ENCODE measurements at places on chromosomes 2 and 18.

DNA sequence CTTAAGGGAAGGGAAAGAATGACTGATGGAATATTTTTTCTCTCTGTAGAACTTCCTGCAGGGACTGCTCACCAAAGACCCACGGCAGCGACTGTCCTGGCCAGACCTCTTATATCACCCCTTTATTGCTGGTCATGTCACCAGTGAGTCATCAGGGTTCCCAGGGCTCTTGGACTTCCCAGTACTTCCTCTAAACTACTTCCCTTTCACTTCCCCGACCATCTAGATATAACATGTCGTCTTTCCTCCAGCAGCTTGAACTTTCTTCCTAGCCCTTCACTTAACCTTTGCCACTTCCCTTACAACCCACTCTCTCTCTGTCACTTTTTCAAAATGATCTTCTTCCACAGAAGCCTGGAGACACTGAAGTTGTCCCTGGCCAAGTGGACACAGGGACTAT lies 7.2 kb downstream of the STK36 start:
- H3K36me3 ChIP-seq = no peaks in the 10 kb centered on the region
- H3K4me3 ChIP-seq = no peak overlapping the region
- no peaks in the 10 kb centered on the region for H3K4me1 ChIP-seq

GRCh38 chr2:27219091-27219490 lies 1.9 kb downstream of the CAD start:
- DNase-seq = no peak
- no peaks in the 10 kb centered on the region for H3K4me1 ChIP-seq
- no peaks in the 10 kb centered on the region for H3K36me3 ChIP-seq
- H3K27ac ChIP-seq = no peak overlapping the region
- H3K27me3 ChIP-seq = no peaks in the 10 kb centered on the region

- H3K4me1 ChIP-seq = no peaks in the 10 kb centered on the region
- no peak for DNase-seq
- H3K36me3 ChIP-seq = no peaks in the 10 kb centered on the region
These were observed 538.3 kb downstream of the CNTNAP5 start for GRCh38 chr2:124563426-124563825.

DNA sequence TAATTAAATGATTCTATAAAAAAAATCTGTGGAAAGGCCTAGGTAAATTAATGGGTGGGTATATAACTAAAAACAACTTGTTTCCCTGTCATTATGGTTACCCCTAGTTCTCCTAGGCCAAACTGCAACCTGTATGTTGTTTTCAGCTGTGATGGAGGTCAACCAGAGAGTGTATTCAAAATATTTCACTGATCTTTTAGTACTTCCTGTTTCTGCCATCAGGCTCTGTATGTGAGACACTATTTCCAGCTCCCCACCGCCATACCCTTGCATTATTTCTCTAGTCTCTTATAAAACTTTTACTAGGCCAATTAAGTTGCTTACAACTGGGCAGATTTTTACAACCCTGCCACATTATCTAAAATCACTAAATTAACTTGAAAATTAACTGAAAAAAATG lies 21.0 kb upstream of the CDKL4 start:
- H3K4me3 ChIP-seq = no peak overlapping the region
- H3K4me1 ChIP-seq = no peaks in the 10 kb centered on the region
- DNase-seq = no peak
- H3K27ac ChIP-seq = no peak overlapping the region

- H3K27me3 ChIP-seq = no peaks in the 10 kb centered on the region
- H3K4me1 ChIP-seq = no peaks in the 10 kb centered on the region
- no peak overlapping the region for H3K4me3 ChIP-seq
- no peak for DNase-seq
These were observed 36.5 kb upstream of the HNRNPA3 start for GRCh38 chr2:177175917-177176668.

- H3K27ac ChIP-seq = peak overlapping the region; percentile 90
- no peaks in the 10 kb centered on the region for H3K36me3 ChIP-seq
- no peaks in the 10 kb centered on the region for H3K4me1 ChIP-seq
- H3K4me3 ChIP-seq = no peak overlapping the region
- no peaks in the 10 kb centered on the region for H3K27me3 ChIP-seq
These were observed 98.2 kb downstream of the GAREM1 start for GRCh38 chr18:32372381-32373061.

DNA sequence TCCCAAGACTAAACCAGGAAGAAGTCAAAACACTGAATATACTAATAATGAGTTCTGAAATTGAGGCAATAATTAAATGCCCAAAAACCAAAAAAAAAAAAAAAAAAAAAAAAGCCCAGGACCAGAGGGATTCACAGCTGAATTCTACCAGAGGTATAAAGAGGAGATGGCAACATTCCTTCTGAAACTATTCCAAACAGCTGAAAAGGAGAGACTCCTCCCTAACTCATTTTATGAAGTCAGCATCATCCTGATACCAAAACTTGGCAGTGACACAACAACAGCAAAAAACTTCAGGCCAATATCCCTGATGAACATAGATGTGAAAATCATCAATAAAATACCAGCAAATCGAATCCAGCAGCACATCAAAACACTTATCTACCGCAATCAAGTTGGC lies 108.5 kb upstream of the COL3A1 start:
- H3K27ac ChIP-seq = no peak overlapping the region
- DNase-seq = no peak
- H3K27me3 ChIP-seq = no peaks in the 10 kb centered on the region
- H3K4me1 ChIP-seq = no peaks in the 10 kb centered on the region

DNA sequence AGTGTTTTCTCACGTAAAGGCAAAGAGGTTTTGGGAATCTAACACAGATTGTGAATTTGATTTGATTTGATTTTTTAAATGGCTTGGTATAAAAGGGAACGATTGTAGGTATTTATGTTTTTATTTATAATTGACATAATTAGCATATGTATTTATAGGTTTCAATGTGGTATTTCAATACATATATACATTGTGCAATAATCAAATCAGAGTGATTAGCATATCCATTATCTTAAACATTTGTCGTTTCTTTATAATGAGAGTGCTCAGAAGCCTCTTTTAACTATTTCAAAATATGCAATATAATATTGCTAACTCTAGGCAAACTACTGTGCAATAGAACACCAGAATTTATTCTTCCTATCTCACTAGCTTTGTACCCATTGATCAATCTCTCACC lies 35.1 kb upstream of the CDH2 start:
- H3K27me3 ChIP-seq = no peaks in the 10 kb centered on the region
- H3K27ac ChIP-seq = no peak overlapping the region

DNA sequence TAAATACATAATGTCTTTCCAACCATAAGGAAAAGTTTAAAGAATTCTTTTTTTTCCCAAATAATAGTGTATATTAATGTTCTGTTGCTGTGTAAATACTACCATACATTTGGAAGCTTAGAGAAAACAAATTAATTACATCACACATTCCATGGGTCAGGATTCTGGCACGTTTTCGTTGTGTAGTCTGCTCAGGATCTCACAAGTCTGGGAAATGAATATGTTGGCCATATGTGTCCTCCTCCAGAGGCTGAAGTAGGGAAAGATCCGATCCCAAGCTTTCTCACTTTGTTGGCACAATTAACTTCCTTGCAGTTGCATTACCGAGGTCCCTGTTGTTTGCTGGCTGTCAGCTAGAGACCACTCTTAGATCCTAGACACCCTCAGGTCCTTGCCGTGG lies 83.9 kb downstream of the RPRM start:
- no peak overlapping the region for H3K4me3 ChIP-seq
- H3K27ac ChIP-seq = no peak overlapping the region
- H3K27me3 ChIP-seq = no peaks in the 10 kb centered on the region
- DNase-seq = no peak
- H3K36me3 ChIP-seq = no peaks in the 10 kb centered on the region
- no peaks in the 10 kb centered on the region for H3K4me1 ChIP-seq

DNA sequence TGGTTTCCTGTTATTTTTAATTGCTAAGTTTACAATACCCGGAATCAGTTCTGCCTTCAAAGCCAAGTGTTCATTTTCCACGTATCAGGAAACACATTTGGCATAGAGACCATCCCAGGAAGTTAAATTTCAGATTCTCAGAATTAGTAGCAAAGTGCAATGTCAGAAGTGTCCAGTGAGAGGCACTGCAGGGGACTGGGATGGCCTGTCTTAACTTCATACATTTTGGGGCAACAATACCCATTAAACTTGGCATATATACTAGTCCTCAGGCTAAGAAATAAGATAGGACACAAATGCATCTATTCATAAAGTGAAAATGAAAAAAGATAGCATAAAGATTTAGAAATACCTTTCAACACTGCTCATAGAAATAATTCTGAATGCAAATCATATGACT lies 1.5 kb upstream of the IL1RL2 start:
- no peak overlapping the region for H3K4me3 ChIP-seq
- H3K27ac ChIP-seq = no peak overlapping the region
- no peaks in the 10 kb centered on the region for H3K36me3 ChIP-seq

DNA sequence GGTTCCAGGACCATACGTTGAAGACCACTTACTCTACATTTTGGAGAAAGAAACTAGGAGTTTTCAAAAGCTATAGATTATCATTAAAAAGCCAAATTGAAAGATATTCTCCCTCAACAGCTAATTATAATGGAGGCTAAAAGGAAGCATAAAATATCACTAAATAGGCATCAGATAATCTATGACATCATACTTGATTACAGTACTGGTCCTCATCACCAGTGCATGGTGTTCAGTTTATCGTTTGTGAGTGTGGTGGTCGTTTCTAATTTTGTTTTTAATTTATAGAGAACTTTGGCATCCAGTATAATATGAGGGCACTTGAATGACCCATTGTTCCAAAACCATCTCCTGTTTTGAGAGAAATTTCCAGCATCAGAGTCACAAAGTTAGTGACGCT lies 80.9 kb downstream of the HNRNPLL start:
- H3K4me3 ChIP-seq = no peak overlapping the region
- no peaks in the 10 kb centered on the region for H3K4me1 ChIP-seq
- no peaks in the 10 kb centered on the region for H3K36me3 ChIP-seq
- DNase-seq = no peak

DNA sequence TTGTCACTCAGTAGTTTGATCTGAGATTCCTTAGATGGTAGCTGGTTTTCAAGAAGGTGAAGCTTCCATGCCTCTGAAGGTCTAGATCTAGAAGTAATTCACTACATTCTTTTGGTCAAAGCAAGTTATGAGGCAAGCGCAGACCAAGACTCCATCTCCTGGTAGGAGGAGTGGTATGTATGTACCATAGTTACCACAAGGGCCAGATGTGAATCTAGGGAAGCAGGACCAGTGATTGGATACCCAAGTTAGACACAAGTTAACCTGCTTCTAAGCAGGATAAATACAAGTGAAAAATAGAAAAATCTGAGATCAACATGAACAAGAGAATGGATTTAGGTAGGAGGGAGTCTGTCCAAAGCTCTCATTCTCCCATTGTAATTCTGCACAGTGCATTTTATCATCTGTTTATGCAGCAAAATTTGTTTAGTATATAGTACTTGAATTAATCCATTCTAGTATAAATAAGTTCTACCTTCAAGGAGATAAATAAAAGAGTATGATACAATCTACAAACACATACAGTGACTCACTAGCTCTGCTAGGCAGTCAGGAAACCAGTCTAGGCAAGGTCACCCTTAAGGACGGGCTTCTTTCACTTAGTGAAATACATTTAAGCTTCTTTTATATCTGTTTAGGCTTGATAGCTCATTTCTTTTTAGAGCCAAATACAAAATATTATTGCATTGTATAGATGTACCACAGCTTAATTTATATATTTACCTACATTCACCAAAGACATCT lies 14.2 kb upstream of the DOCK10 start:
- DNase-seq = no peak
- H3K27me3 ChIP-seq = no peaks in the 10 kb centered on the region
- H3K4me3 ChIP-seq = no peak overlapping the region
- H3K4me1 ChIP-seq = no peaks in the 10 kb centered on the region
- H3K27ac ChIP-seq = no peak overlapping the region

DNA sequence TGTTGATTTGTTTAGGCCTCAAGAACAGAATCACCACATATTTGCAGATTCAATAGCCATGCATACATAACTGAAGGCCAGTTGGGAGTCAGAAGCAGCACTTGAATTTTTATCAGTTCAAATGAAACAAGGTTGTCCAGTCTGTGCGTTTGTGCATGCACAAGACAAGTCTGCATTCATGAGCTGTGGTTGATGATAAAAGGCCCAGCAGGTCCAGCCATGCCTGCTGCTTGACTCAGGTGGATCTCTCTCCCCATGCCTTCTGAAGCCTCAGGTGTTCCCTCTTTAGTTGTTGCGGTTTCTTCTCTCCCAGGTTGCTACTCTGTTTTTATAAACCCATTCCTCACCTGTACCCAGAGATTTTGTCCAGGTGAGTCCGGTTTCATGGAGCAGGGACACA lies 124.5 kb downstream of the CCDC102B start:
- DNase-seq = no peak
- no peak overlapping the region for H3K4me3 ChIP-seq
- H3K27ac ChIP-seq = no peak overlapping the region

- no peaks in the 10 kb centered on the region for H3K4me1 ChIP-seq
- no peak for DNase-seq
- H3K27me3 ChIP-seq = no peaks in the 10 kb centered on the region
- H3K36me3 ChIP-seq = no peaks in the 10 kb centered on the region
- H3K27ac ChIP-seq = no peak overlapping the region
These were observed 388.5 kb upstream of the FANCL start for GRCh38 chr2:58629545-58630119.

DNA sequence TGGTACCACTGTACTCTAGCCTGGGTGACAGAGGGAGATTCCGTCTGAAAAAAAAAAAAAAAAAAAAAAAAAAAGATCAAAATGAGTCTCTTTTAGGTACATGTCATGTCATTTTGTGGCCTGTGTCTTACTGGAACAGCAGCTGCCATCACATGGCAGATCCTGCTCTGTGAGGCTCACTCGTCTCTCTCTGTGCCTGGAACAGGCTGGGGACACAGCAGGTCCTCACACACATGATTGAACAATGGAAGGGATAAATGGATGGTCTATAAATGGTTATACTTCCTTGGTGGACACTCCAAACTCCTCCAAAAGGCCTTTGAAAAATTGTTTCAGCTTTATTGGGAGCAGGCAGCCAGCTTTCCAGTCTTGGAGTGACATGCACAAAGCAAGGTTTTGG lies 236.2 kb upstream of the COPS8 start:
- H3K27ac ChIP-seq = no peak overlapping the region
- no peaks in the 10 kb centered on the region for H3K27me3 ChIP-seq
- H3K36me3 ChIP-seq = no peaks in the 10 kb centered on the region
- DNase-seq = no peak
- H3K4me3 ChIP-seq = no peak overlapping the region
- no peaks in the 10 kb centered on the region for H3K4me1 ChIP-seq

DNA sequence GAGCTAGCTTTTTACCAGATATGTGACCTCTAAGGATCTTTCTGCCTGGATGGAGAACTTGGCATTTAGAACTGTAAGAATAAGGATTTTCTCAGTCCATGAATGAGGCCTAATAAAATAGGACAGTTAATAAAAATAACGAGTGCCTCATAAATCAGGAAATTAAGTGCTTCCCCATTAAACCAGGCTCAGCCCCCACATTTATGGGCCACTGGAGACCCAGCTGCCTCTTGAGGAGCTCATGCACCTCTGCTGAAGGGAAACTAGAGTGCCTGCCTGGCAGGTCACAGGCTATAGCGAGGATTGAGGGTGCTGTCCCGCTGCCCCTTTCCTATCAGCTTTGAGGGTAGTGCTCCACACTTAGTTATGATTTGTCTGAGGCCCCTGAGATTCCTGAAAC lies 158.0 kb downstream of the ALK start:
- no peak for DNase-seq
- H3K27me3 ChIP-seq = no peaks in the 10 kb centered on the region
- H3K4me3 ChIP-seq = no peak overlapping the region
- no peak overlapping the region for H3K27ac ChIP-seq

- no peaks in the 10 kb centered on the region for H3K27me3 ChIP-seq
- no peak for DNase-seq
- no peak overlapping the region for H3K27ac ChIP-seq
- H3K36me3 ChIP-seq = no peaks in the 10 kb centered on the region
- H3K4me3 ChIP-seq = no peak overlapping the region
- H3K4me1 ChIP-seq = no peaks in the 10 kb centered on the region
These were observed 1132.2 kb downstream of the DPP10 start for GRCh38 chr2:115574667-115575066.

Measured in breast epithelium (tissue), 4 donors.